Activated naive CD8-positive, alpha-beta T cell treated with anti-CD3 and anti-CD28 coated beads, Interleukin-2, amount 10 ng/mL, durations not matched to agents 7 days and 5 days (primary cell): ENCODE measurements at places on chromosomes 3 and 15.

DNA sequence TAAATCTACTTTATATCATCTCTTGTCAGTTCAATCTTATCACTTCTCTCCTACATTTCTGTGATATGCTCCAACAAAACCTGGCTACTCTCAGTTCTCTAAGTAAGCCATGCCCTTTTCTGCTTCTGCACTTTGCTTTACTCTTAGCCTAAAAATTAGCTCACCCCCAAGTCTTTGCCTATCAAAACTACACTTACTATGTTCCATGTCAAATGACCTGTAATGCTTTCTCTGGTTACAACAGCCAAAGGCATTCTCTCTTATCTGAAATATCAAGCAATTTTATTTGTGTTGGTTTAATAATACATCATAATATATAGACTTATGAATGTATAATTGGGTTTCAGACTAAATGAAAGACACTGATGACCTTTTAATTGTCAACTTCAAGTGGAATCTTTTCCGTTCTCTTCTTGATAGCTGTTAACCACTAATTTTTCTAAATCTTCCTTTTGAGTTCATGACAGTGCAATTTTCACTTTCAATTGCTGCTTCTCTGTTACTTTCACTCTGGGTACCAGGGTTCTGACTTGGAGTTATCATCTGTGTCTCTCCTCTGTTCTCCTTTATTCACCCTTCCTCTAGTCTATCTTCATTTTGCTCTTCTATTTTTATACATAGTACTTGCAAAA is 619.0 kb upstream of the GOLIM4 start:
- H3K27me3 ChIP-seq: no peaks in the 10 kb centered on the region
- H3K27ac ChIP-seq: no peak overlapping the region
- peaks cover 2% of the 10 kb centered on the region for H3K4me1 ChIP-seq
- no peak overlapping the region for H3K4me3 ChIP-seq
- DNase-seq: no peak

- H3K36me3 ChIP-seq: peaks cover 28% of the 10 kb centered on the region
- H3K4me1 ChIP-seq: peaks cover 2% of the 10 kb centered on the region
- H3K27ac ChIP-seq: no peak overlapping the region
Measured at GRCh38 chr3:190596349-190597285, 82.7 kb downstream of the IL1RAP start.

GRCh38 chr15:64447536-64448315 is 12.7 kb upstream of the ZNF609 start:
- no peaks in the 10 kb centered on the region for H3K27me3 ChIP-seq
- no peak for DNase-seq
- H3K36me3 ChIP-seq: peaks cover 12% of the 10 kb centered on the region
- peaks cover 44% of the 10 kb centered on the region for H3K4me1 ChIP-seq
- H3K4me3 ChIP-seq: peak overlapping the region; percentile 50

DNA sequence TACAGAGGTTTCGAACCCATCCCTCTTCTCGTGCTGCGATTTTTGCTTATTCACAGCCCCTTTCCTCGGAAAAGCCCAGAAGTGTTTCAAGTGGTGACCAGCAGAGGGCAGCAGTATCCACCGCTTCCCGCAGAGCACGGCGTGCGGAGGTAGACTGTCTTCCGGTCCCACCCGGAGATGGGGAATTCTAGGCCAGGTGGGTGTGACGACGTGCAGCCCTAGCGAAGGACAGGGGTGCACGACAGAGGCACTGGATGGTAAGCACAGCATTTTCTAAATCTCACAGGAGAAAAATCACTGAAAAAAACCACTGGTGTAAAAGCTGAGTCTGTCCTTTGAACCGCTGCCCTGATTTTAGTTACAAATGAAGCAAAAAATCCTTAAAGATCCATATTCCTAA is 7.4 kb upstream of the PSMD6 start:
- H3K36me3 ChIP-seq: no peaks in the 10 kb centered on the region
- DNase-seq: peak; percentile 68
- peak overlapping the region; percentile 49 for H3K27ac ChIP-seq
- peaks cover 33% of the 10 kb centered on the region for H3K27me3 ChIP-seq
- H3K4me1 ChIP-seq: peaks cover 7% of the 10 kb centered on the region

DNA sequence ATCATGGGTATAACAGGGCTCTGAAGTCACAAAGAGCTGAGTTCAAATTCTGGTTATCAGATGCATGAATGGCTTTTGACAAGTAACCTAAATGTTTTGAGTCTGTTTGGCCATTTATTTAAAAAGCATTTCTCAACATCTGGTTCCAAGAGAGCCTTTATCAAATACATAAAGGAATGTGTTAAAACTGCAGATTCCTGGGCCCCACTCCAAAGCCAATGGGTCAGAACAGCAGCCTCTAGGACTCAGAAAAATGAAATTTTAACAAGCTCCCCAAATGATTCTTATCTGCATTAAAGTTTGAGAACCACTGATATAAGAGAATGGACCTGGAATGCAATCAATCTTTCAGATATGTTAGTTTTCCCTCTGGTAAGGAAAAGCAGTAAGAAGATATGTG is 3.4 kb downstream of the B4GALT4 start:
- peaks cover 45% of the 10 kb centered on the region for H3K4me1 ChIP-seq
- H3K36me3 ChIP-seq: peaks cover 34% of the 10 kb centered on the region
- H3K4me3 ChIP-seq: no peak overlapping the region
- no peak for DNase-seq
- H3K27me3 ChIP-seq: no peaks in the 10 kb centered on the region
